ENCODE measurements at places on chromosomes 11 and 22.

- DNase-seq: no peak
Measured at GRCh38 chr11:128955636-128956035, 13.0 kb upstream of the TP53AIP1 start.

- DNase-seq: no peak
Measured at GRCh38 chr22:35183917-35184316, 73.4 kb upstream of the HMGXB4 start.

DNA sequence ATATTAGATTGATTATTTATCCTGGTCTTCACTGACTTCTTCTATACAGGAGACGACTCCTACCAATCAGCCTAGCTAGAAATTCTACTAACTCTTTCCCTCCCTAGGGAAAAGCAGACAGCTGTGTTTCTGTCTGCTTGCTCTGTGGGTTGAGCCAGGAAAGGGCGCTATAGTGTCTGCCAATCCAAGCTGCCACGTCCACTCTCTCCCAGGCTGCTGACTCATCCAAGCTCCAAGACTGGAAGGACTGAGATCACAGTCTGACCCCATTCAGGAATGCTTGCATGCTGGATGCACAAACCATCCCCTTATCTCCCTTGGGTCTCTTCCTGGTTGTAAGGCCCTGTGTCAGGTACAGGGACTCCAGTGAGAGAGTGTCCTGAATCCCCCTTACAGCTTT, 955.6 kb downstream of the OPCML start:
- DNase-seq: no peak

GRCh38 chr11:72569966-72570892, 104.0 kb downstream of the PDE2A start:
- no peak for DNase-seq

DNA sequence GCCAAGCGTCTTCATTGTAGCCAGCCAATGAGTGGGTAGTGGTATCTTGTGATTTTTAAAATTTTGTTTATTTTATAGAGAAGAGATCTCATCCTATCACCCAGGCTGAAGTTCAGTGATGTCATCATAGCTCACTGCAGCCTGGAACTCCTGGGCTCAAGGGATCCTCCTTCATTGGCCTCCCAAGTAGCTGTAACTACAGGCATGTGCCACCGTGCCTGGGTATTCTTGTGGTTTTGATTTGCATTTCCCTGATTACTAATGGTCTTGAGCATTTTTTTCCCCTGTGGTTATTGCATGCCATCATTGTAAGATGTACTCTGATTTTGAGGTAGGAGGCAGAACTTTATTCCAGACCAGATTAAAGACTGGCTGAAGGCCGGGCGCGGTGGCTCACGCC, 2.4 kb upstream of the DENND6B start:
- DNase-seq: no peak

All from omental fat pad (tissue), 4 donors.